ENCODE measurements at places on chromosomes 6 and 20.

- no peak for DNase-seq
Observed at GRCh38 chr6:27091661-27092315, 155.7 kb upstream of the PRSS16 start.

- no peak for DNase-seq
Observed at GRCh38 chr20:8930726-8931125, 138.2 kb upstream of the PLCB4 start.

DNA sequence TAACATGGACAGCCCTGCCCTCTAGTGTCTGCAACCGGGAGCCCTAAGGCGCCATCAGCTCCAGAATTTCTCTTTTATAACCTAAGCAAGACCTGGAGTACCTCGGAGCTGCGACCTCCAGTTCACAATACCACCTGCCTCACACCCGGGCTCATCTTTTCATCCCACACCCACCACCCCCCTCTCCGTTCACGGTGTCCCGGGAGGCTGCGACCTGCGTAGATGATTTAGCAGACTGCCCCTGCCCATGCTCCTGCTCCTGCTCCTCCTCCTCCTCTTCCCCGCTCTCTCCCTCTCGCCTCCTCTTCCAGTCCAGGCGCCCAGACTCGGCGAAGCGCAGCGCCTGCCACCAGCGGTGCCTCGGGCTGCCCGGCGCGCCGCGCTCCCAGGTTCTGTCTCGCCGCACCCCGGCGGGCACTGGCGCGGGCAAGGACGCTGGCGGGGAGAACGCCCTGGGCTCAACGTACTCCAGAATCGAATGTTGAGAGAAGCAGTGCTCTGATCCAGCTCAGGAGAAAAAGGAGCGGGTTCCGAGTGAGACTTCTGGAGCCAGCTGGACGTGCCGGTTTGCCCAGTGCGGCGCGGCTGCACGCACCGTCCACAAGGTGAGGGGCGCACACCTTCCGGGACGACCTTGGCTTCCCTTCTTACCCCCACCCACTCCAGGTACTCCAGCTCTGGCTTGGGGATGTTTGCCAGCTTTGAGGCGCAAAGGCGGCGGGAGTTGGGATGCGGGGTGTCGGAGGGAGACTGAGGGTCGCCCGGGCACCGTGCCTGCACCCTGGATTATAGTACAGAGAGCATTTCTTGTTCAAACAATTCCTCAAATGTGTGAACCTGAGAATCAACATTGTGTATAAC, at the start of gene HTR1E:
HTR1E (plus strand) TSS at position 310 of the 861 bp plus-strand sequence. CDS start 77,807 bp downstream, outside the sequence.
- peak; percentile 23 for DNase-seq

- peak; percentile 35 for DNase-seq
Observed at GRCh38 chr6:28648035-28648877, 122.6 kb downstream of the GPX5 start.

GRCh38 chr6:10886691-10887502, at the start of gene SYCP2L:
TSS of gene SYCP2L (plus strand) at chr6:10887052. CDS start at chr6:10887127, 75 bp downstream.
- peak; percentile 28 for DNase-seq

GRCh38 chr6:80173411-80173810, 66.9 kb downstream of the BCKDHB start:
- no peak for DNase-seq

DNA sequence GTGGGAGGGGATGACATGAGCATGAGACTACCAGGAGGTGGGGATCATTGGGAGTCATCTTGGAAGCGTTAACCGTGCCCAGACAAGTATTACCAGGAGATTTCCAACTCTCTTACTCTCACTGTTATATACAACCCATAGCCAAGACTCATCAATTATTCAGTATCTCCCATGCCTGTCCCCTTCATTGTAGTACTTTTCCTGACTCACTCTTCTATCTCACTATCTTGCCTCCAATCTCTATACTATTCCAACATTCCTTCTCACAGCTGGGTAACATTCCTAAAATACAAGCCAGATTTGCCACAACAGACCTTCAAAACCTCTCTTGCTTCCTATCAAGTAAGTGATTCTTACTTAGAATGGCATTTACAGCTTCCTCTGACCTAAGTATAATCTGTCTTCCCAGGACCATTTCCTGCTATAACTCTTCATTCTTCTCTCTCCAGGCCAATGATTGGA, 226.3 kb upstream of the SMLR1 start:
- DNase-seq, result no peak

DNA sequence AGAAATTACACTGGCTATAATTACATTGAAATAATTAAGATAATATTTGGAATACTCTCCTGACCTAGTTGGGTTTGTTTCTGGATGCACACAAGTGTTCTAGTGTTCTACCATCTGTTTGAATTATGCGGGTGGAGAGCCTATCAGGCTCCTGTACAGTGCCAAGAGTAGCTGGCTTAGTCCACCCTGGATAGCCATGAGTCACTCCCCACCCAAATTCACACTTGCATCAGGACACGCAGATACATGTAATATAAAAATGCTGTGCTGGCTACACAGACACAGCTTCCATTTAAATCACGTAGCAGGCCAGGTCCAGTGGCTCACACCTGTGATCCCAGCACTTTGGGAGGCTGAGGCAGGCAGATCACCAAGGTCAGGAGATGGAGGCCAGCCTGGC, 686.2 kb upstream of the SLC35B3 start:
- no peak for DNase-seq

GRCh38 chr6:46925563-46926253, 4.0 kb upstream of the ADGRF5 start:
- DNase-seq, result no peak

- DNase-seq, result no peak
Observed at GRCh38 chr20:50099565-50099991, 13.4 kb downstream of the UBE2V1 start.

DNA sequence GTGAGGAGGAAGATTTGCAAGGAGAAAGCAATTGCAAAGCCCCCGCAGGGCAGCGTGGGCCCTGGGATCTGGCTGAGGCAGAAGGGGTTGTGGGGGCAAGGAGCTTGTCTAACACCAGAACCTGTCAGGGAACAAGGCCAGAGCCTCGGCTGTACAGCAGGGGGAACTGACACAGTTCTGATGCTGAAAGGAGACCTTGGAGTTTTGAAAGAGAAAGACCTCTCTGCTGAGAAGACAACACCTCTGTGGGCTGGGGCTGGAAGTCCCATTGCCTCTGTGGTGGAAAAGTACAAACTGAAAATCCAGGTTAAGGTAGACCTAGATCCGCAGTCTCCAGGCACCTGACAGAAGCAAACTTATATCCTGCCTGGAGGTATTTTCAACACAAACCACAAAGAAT, 86.9 kb upstream of the CST7 start:
- no peak for DNase-seq

DNA sequence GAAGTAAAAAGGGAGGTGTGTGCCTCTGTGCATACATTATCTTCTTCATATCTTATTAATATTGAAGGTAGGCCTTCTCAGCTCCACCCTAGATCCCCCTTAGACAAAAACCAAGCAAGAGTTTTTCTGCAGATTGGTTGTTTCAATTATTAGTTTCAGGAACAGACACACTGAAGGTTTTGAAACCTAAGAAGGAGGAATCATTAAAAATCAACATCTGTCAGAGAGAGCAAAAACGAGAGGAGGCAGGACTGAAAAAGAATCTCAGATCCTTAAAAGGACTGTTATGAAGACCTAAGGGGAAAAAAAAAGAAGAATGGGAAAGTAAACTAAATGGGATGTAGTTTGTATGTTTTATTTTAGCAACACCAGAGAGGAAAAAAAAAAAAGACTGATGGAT, 560.8 kb upstream of the JAG1 start:
- DNase-seq, result no peak

GRCh38 chr6:131000544-131000943, 62.5 kb downstream of the EPB41L2 start:
- DNase-seq, result no peak

GRCh38 chr6:43070028-43070632, 6.0 kb upstream of the PTK7 start:
- DNase-seq, result no peak

DNA sequence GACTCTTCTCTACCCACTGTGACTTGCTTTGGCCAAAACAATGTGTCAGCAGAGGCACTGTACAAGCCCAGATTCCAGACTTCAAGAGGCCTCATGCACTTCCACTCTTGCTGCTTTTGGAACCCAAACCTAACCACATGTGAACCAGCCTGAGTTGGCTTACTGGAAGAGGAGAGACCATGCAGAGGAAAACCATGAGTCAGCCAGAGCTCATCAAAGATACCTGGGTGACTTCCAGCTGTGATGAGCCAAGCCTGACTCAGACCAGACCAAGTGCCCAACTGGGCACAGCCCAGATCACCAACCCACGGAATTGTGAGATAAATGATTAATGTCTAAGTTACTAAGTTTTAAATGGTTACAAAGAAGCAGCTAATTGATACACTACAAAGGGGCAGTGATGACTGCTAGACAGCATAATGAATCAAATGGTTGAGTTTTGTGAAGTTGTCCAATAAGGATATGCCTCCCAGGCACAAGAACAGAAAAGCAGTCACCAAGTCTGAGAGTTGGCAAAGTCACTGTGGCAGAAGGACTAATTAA, 16.2 kb upstream of the BEND6 start:
- no peak for DNase-seq

GRCh38 chr20:51505566-51505965, 37.0 kb downstream of the NFATC2 start:
- no peak for DNase-seq

- DNase-seq, result no peak
Observed at GRCh38 chr6:89938014-89938413, 43.7 kb downstream of the GJA10 start.

DNA sequence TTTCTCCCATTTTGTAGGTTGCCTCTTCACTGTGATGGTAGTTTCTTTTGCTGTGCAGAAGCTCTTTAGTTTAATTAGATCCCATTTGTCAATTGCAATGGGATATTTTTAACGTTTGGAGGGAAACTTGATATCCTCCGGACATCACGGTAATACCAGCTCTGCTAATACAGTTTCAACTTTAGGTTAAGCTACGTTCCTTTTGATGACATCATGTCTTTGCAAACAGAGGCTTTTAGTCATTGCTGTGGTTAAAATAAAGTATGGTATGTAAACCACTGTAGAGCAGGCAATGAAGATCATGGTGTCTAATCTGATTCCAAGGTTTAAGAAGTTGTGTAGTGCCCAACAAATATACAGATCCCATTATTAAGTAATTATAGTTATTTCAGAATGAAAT, 168.0 kb upstream of the CHD6 start:
- no peak for DNase-seq
